CD4-positive, alpha-beta T cell treated with Interleukin-2 at 100 ng/mL for 4 hours (primary cell): ENCODE measurements at places on chromosomes 16 and 17.

DNA sequence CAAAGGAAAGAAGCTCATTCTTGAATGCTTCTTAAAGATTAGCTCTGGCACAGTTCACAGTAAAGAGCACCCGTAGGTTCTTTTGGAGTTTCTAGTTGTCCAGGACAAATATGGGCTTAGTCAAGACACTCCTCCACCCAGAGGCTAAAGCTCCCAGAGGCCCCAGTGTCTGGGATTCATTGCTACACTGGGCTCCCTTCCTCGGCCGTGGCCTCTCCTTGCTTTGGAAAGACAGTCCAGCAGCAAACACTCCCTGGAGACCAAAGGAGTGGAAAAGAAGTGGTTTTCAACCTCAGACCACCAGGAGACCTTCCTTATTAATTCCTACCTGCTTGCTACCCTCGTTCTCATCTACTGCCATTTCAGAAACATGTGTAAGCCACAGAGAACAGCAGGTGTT lies 17.1 kb downstream of the PHB1 start:
- no peak for DNase-seq

GRCh38 chr17:17345686-17346427 lies 42.7 kb downstream of the NT5M start:
- no peak for DNase-seq

DNA sequence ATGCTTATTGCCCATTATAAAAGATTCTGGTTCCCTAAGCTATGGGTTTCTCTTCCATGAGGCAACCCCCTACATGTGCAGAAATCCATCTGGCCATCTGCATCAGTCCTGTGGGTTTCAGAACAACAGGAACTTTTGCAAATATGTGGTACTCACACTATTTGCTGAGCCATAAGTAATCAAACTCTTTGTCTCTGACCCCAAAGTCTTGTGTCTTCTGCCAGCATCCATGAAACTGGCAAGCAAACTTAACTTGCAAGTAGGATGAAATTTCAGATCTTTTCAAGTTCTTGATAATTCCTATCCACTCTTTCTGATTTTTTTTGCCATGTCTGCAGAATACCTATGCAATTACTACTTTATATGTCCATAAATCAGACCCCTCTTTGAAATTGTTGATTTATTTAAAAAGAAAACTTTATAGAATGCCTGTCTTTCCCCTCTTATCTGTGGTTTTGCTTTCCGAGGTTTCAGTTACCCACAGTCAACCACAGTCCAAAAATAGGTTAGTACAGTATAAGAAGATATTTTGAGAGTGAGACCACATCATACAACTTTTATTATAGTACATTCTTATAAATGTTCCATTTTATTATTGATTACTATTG lies 158.4 kb upstream of the IRX3 start:
- no peak for DNase-seq

- DNase-seq, result no peak
Measured at GRCh38 chr17:58289869-58290268, 9.1 kb upstream of the MPO start.

GRCh38 chr17:34178092-34178491 lies 77.0 kb upstream of the CCL2 start:
- no peak for DNase-seq

- DNase-seq, result no peak
Measured at GRCh38 chr17:42098730-42099399, 592 bp upstream of the ZNF385C start.

DNA sequence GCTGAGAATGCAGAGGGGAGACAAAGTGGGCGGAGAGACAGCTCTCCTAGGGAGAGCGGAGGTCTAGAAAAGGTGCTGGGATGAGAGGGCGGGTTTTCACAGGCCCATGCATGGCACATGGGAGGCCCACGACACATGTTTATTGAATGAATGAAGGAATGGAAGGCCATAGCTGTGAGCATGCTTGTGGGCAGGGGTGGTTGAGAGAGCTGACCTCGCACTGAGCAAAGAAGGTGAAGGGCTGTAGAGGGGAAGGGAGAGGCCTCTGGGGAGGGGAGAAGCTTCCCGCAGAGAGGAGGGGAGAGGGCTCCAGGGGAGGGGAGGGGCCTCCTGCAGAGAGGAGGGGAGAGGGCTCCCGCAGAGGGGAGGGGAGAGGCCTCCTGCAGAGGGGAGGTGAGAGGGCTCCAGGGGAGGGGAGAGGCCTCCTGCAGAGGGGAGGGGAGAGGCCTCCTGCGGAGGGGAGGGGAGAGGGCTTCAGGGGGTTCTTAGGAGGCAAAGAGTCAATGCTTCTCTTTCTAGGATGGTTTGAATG lies 27.3 kb downstream of the SDK2 start:
- no peak for DNase-seq

DNA sequence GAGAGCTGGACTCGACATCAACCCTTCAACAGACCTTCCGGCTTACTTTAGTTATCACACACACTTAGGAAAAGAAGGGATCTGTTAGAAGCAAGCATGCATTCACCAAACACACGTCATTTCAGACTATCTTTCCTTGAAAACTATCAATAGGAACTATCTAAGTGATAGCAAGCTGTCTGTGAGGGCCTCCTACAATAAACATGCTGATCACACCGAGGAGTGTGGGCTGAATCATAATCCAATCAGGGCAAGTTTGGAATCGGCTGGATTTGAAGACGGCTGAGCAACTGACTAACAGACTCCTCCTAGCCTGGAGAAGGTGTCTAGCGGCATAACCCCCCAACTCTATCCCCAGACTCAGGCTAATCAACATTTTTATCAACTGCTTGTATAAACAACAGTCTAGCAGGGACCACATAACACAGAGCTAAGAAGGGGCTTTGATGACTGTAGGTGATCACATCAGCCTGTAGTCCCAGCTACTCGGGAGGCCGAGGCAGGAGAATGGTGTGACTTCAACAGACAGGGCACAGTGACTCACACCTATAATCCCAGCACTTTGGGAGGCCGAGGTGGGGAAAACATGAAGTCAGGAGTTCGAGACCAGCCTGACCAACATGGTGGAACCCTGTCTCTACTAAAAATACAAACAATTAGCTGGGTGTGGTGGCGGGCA lies 14.1 kb downstream of the NXN start:
- no peak for DNase-seq

DNA sequence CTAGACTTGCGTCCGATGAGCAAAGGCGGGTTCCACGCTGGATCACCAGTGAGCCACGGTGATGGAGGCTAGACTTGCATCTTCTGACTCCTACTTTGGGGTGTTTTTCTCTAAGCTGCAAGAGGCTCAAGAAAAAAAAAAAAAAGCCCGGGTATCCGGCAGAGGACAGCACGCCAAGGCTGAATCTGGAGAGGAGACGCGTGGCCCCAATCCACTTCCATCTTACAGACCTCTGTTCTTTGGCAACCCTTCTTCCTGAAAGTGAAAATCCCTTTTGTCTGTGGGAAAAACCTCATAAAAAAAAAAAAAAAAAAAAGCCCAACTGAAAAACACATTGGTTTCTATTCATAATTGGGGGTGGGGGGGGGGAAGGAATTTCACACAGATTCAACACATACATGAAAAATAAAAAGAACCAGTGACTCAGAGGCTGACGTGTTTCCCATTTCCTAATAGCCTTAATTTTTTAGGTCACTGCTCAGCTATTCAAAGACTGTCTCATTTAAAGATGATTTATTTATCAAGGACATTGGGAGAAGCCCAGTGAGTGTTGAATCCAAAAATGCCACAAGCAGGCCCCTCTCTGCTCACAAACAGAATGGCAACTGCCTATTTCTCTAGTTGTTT lies 258.3 kb downstream of the FOXL1 start:
- no peak for DNase-seq

GRCh38 chr16:46844771-46845170 lies 13.8 kb upstream of the C16orf87 start:
- DNase-seq, result no peak

GRCh38 chr17:50918071-50918932 lies 52.1 kb upstream of the TOB1 start:
- no peak for DNase-seq
